ENCODE measurements at places on chromosomes 5 and 9.

GRCh38 chr9:88287972-88288371, 100.3 kb upstream of the SPIN1 start:
- DNase-seq: no peak

GRCh38 chr5:77569409-77569808, 69.1 kb downstream of the OTP start:
- no peak for DNase-seq

DNA sequence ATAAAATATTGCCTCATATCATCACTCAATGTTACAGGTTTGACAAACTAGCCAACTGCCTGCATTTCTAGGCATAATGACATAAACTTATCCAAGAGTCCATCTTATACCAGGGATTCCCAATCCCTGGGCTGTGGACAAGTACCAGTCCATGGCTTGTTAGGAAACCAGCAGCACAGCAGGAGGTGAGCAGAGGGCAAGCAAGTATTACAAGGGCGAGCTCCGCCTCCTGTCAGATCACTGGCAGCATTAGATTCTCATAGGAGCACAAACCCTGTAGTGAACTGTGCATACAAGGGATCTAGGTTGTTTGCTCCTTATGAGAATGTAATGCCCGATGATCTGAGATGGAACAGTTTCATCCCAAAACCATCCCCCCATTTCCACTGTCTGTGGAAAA, 144.9 kb downstream of the PRKACG start:
- no peak for DNase-seq

- DNase-seq: peak; percentile 30
These were observed 316.6 kb downstream of the AGTPBP1 start for GRCh38 chr9:85425153-85425611.

- no peak for DNase-seq
These were observed 223.2 kb downstream of the FSTL4 start for GRCh38 chr5:133389066-133389590.

DNA sequence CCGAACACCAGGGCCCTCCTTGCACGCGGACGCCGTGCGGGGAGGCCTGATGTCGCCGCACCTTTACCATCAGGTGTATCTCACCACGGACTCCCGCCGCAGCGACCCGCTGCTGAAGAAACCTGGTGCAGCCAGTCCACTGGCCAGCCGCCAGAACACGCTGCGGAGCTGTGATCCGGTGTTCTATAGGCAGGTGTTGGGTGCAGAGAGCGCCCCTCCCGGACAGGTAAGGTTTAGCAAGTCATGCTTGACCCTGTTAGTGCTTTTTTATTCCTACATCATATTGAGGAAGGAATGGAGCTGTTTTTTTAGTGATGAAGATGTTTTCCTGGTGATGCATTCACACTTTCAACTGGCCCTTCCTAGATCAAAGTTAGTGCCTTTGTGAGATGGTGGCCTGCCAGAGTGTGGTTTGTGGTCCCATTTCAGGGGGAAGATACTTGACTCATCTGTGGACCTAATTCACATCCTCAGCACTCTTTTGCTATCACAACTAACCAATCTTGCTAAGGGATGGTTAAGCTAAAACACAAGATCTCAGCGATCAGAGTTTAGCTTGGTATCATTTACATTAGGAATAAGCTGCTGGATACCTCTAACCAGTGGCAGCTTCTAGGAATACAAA, 2.7 kb downstream of the PCDHGC3 start:
- no peak for DNase-seq

DNA sequence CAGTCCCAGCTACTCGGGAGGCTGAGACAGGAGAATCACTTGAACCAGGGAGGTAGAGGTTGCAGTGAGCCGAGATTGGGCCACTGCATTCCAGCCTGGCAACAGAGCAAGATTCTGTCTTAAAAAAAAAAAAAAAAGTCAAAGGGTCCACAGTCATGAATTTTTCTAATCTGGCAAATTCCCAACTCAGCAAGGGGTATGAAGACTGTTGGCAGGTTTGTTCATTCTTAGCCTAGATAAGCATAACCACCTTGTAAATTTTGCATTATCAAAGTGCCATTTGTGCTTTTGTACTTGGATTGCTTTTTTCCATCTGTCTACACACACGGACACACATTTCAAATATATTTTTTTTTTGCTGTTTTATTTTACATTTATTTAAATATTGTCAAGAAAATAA, 299.8 kb upstream of the NUDT12 start:
- DNase-seq: no peak

DNA sequence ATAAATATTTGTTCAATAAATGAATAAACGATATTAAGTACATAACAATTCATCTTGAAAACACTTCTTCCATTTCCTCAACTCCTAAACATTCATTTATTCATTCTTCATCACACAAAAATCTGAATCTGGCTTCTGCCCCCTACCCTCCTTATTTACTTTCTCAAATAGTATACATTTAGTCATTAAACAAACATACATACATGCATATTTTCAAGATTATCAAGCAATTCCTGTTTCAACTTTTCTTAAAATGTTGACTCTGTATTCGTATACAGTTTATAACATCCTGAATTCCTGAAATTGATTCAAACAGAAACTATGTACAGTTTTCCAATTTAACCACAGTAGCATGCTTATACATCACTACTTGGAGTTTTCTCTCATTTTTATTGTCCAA, 129.0 kb downstream of the MUSK start:
- no peak for DNase-seq

DNA sequence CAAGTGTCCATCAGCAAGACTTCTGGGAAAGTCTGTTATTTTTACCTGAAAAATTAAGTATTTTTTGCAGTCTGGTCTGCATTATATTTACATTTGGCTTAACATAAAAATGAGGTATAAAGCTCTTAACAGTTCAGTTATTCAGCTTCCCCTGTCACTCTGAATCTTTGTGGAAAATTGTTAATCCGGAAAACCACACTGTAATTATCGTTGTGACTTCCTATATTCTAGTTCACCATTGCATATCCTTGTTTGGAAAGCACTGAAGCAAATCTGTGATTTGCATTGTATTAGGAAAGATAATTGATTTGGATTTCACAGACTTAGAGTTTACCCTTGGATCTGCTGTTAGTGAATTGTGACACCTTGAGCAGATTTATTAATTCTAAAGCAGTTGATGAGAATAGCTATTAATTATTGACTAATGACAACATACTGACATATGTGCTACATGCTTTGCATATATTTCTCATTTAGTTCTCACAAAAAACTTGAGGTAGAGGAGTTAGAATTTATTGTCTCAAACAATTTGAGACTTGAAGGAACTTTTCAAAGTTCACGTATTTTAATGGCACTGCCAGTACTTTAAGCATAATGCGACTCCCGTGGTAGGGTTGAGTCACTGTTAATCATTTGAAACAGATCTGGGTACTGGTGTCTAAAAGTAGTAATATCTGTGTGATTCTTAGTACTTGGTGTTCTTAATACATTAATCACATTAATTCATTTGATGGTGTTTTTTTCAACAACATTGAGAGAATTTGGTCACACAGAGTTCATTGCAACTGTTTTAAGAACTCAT, 71.8 kb upstream of the LRRC70 start:
- DNase-seq: no peak

DNA sequence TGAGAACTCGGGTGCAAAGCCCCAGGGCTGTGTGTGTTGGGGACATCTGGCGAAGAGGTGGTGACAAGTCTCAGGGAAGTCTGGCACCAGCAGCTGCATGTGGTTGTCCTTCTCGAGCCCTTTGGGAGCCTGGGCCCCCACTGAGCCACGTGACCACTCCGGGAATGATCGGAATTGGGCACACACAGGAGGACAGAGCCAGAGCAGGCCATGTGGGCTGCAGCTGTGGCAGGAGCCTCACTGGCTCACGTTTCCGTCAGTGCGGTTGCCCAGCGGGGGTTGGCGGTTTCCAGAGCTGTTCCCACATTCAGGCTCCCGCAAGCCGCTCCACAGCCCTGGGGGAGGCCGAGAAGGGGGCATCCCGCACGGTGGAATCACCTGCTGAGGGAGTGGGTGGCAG, 6.8 kb upstream of the CEL start:
- DNase-seq: no peak

DNA sequence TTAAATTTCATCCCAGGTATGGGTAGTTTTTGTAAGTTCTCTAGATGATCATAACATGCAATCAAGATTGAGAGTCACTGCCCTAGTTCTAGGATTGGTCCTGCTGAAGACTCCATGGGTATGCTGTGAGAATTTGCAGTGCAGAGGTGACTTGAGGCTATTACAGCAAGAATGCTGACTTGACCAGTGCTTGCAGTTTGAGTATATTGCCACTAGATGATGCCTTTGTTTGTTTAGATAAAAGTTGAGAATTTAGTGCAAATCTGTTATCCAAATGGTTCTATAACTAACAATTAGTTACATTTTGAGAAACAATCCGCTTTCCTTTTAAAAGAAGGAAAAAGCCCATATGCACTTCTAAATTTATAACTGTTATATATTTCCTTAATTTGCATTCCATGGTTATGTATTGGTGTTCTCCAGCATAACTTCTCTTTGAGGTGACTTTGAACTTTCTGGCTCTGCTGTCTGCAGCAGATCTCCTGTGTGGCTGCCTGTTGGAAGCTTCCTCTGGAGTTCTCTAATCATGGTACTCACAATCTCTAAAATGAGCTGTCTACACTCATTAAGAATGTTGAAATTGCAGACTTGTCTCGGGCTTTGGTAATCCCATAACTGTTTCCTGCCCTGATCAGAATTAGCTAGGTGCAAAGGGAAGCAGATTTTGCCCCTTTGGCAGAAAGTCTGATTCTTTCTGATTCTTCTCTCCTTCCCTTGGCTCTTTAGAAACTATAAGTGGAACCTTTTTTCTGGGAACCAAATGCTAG, 24.9 kb downstream of the MELK start:
- no peak for DNase-seq

DNA sequence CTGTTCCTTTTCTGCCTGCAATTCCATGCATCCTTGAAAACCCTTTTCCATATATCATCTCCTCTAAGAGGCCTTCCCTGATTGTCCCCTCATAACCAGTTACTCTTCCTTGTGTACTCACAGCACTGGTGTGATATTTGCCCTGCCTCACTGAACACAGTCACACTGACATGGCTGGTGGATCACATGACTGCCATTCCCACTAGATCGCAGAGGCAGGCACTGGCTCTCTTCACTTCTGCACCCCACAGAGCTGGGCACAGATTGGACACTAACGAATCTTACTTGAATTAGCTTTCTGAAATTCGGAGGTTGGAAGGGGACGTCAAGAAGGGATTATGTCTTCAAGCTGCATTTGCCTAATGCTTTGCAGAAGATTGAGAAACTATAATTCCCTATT, 208.0 kb downstream of the PAPPA start:
- no peak for DNase-seq

GRCh38 chr5:127425037-127425436, 92.4 kb upstream of the PRRC1 start:
- no peak for DNase-seq

GRCh38 chr9:136175616-136176197, 29.2 kb downstream of the LHX3 start:
- no peak for DNase-seq

Measured in stimulated activated CD4-positive, alpha-beta T cell treated with anti-CD3 and anti-CD28 coated beads, Interleukin-4, amount 100 ng/mL, for 24 hours (primary cell).